Activated naive CD8-positive, alpha-beta T cell treated with anti-CD3 and anti-CD28 coated beads, Interleukin-2, amount 50 U/mL, for 24 hours (primary cell): ENCODE measurements at places on chromosomes 13 and 19.

DNA sequence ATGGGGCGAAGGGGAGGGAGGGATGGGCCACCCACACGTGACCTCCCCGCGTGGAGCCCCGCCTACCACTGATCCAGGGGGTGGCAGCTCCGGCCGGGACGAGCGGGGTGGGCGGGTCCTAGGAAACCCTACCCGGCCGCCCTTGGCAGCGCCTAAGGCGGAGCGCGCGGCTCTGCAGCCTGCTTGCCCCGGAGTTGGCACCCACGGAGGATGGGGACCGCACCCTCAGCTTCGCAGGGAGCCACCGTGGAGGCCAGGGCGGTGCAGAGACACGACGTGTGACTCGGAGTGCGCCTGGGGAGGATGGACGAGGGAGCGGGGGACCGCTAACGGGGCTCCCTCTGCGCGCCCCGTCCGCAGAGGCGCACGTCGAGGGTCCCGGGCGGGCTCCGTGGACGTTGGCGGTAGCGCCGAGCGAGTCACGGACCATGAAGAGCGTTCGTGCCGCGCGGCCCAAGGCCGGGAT is at the start of gene RGS9BP:
Gene RGS9BP (plus strand): TSS at position 129 of the 466 bp plus-strand sequence. CDS start 416 bp downstream, outside the sequence.
- no peaks in the 10 kb centered on the region for H3K36me3 ChIP-seq
- H3K27ac ChIP-seq = no peak within 1 kb of the TSS
- H3K27me3 ChIP-seq = peaks cover 14% of the 10 kb centered on the region
- DNase-seq = peak; percentile 62
- peaks cover 22% of the 10 kb centered on the region for H3K4me1 ChIP-seq
- peak within 1 kb of the TSS; percentile 77 for H3K4me3 ChIP-seq

GRCh38 chr19:3025549-3025886 is 3.6 kb downstream of the TLE2 start:
- no peak overlapping the region for H3K4me3 ChIP-seq
- peaks cover 24% of the 10 kb centered on the region for H3K27me3 ChIP-seq
- no peak for DNase-seq
- H3K27ac ChIP-seq = no peak overlapping the region
- H3K36me3 ChIP-seq = no peaks in the 10 kb centered on the region

- no peak overlapping the region for H3K4me3 ChIP-seq
- H3K27me3 ChIP-seq = no peaks in the 10 kb centered on the region
- H3K27ac ChIP-seq = peak overlapping the region; percentile 60
- peaks cover 4% of the 10 kb centered on the region for H3K4me1 ChIP-seq
Observed at GRCh38 chr13:48066310-48066989, 28.5 kb downstream of the MED4 start.

- no peak overlapping the region for H3K27ac ChIP-seq
- H3K4me3 ChIP-seq = no peak overlapping the region
- H3K27me3 ChIP-seq = no peaks in the 10 kb centered on the region
Observed at GRCh38 chr13:73258406-73258805, 199.6 kb downstream of the KLF5 start.

DNA sequence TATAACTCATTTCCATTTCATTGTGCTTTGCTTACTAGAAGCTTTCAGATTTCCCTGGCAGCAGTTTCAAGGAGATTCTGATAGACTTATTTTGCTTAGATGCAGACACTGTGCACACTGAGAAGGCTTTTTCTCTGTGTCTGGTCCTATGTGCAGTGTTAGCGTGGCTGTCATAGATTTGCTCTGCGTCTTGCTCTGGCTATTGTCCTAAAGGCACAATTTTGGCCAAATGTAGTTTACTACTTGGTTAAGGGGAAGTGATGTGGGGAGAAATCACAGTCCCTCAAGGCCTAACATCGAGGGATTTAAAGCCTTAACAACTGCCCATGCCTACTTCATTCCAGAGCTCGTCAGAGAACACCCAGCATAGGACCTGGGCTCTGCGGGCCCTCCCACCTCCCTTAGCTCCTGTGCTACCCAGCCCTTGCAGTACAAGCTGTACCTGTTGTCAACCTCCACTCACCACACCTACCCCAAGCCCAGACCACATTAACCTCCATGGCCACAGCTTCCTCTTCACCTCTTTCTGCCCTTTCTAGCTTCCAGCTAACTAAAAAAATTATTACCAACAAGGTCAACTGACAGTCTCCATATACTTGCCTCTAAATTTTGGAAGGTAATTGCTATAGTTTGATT is 38.9 kb upstream of the KATNAL1 start:
- DNase-seq = peak; percentile 60
- no peaks in the 10 kb centered on the region for H3K27me3 ChIP-seq
- H3K4me1 ChIP-seq = peaks cover 33% of the 10 kb centered on the region
- H3K4me3 ChIP-seq = peak overlapping the region; percentile 22
- H3K36me3 ChIP-seq = no peaks in the 10 kb centered on the region

- no peak overlapping the region for H3K27ac ChIP-seq
- no peak for DNase-seq
- H3K4me3 ChIP-seq = no peak overlapping the region
- no peaks in the 10 kb centered on the region for H3K36me3 ChIP-seq
Observed at GRCh38 chr13:104530741-104531140, 1464.5 kb upstream of the SLC10A2 start.

- H3K4me3 ChIP-seq = peak overlapping the region; percentile 74
- H3K36me3 ChIP-seq = no peaks in the 10 kb centered on the region
- H3K27me3 ChIP-seq = peaks cover 14% of the 10 kb centered on the region
- DNase-seq = no peak
- H3K27ac ChIP-seq = no peak overlapping the region
- H3K4me1 ChIP-seq = peaks cover 4% of the 10 kb centered on the region
Observed at GRCh38 chr19:409516-410242, 732 bp upstream of the C2CD4C start.

DNA sequence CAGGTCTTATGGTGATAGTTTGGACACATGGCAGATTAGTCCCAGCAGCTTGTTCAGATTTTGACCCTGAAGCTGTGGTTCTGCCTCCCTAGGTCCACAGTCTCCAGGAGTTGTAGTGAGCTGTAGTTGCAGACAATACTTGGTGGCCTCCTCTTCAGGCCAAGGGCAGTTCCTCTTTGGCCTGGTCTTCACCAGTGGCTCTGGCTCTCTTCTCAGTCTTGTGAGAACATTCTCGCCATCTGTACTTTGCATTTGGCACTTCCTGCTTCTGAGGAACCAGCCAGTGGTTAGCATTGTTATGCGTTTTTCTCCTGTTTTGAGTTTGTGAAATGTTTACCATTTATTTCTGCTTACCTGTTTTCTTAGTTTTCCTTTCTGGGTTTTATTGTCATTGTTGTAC is 40.7 kb downstream of the PCCA start:
- DNase-seq = no peak
- no peaks in the 10 kb centered on the region for H3K27me3 ChIP-seq
- peaks cover 8% of the 10 kb centered on the region for H3K36me3 ChIP-seq
- no peak overlapping the region for H3K27ac ChIP-seq

- no peak for DNase-seq
- peaks cover 3% of the 10 kb centered on the region for H3K27me3 ChIP-seq
- H3K36me3 ChIP-seq = peaks cover 53% of the 10 kb centered on the region
- H3K27ac ChIP-seq = peak overlapping the region; percentile 99
- peak overlapping the region; percentile 92 for H3K4me3 ChIP-seq
- H3K4me1 ChIP-seq = peaks cover 77% of the 10 kb centered on the region
Observed at GRCh38 chr13:46179969-46180763, 1.8 kb downstream of the LCP1 start.

- DNase-seq = no peak
- H3K27me3 ChIP-seq = no peaks in the 10 kb centered on the region
- no peaks in the 10 kb centered on the region for H3K4me1 ChIP-seq
- H3K4me3 ChIP-seq = no peak overlapping the region
- H3K36me3 ChIP-seq = no peaks in the 10 kb centered on the region
- H3K27ac ChIP-seq = no peak overlapping the region
Observed at GRCh38 chr13:93861818-93862217, 617.7 kb downstream of the DCT start.

- DNase-seq = no peak
- H3K36me3 ChIP-seq = no peaks in the 10 kb centered on the region
Observed at GRCh38 chr19:54478677-54479266, 5.7 kb upstream of the CDC42EP5 start.
